Activated CD4-positive, CD25-positive, alpha-beta regulatory T cell (primary cell): ENCODE measurements at places on chromosomes 1 and 21.

GRCh38 chr21:45541221-45542039 lies 810 bp downstream of the SLC19A1 start:
- peak; percentile 61 for DNase-seq

- DNase-seq = no peak
Observed at GRCh38 chr1:203088441-203088840, 2.6 kb upstream of the MYOG start.

DNA sequence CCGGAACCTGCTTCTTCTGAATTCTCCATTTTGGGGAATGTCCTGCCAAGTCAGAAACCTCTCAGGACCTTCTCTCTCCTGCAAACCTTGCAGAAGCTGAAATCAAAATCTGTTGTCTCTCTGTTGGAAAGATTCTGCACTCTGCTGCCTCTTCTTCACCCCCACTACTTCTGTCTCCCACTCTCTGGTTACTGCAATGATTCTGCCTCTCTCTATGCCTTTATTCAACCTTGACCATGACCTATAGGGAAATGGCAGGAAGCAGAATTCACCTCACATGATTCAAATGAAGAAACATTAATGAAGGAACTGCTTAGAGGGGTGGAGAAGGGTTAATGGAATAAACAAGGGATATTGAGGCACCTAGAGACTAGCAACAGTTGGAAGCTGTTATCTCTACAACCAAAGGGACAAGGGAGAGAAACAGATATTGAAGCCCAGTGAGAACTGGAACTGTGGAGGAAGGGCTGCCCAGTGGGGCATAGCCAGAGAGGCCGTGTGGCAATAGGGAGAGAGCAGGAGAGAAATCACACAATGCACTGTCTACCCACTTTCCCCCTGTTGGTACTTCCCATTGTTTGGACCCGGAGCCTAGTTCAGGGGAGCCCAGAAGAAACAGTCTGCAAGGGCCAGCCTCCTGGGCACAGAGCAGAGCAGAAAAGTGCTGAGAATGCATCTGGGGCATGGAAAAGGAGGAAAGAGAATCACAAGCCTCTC lies 76.1 kb upstream of the JUN start:
- no peak for DNase-seq

GRCh38 chr1:23646091-23646490 lies 45.5 kb upstream of the RPL11 start:
- DNase-seq = no peak

GRCh38 chr1:220901881-220902280 lies 22.6 kb downstream of the HLX start:
- DNase-seq = no peak
